Ecto neural progenitor cell (in vitro differentiated cells): ENCODE measurements at places on chromosomes 1 and 21.

DNA sequence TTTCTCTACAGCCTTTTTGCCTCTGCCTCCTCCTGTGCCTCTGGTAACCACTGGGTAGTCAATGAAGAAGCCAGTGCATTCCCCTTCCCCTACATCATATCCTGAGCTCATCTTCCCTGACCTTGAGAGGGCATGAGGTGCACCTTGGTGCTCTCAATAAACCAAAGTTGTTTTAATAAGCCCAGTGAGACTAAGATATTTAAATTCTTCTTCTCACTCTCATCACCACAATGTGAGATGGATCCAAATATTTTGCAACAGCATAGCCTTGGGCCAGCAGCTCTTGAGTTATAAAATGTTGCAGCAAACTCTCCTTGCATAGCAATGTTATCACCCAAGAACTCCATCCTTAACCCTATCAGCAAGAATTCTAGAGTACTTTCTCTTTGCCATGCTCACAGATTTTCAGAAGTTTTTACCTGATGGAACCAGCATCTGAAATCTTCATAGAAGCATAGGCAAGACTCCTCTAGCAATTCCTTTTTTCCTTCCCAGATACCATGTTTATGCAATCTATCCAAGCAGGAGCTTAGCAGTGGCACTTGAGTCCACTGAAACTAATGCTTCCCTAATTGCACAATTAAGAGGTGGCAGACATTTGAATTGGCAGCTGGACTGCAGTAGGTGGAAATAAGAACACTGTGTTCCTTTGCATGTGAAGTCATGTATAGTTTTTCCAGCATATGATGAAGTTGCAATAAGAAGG is 36.8 kb downstream of the CDC7 start:
- no peak for DNase-seq

DNA sequence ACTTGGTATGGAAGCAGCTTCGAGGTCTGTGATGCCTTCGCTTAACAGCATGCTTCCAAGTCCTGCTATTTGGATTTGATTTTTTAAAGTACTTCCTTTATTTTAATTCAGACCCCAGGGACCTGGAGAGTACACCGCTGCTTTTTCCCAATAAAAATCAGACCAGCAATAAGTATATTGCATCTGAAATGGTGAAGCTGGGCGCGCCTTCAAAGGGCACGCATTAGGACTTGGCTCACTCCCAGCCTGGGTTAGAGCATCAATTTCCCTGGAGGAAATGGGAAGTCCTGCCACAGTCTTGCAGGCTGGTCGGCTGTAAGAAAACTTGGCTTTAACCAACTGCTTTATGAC is 325.1 kb downstream of the RRAGC start:
- no peak for DNase-seq

- no peak for DNase-seq
Observed at GRCh38 chr1:15218287-15219279, 28.4 kb upstream of the FHAD1 start.

DNA sequence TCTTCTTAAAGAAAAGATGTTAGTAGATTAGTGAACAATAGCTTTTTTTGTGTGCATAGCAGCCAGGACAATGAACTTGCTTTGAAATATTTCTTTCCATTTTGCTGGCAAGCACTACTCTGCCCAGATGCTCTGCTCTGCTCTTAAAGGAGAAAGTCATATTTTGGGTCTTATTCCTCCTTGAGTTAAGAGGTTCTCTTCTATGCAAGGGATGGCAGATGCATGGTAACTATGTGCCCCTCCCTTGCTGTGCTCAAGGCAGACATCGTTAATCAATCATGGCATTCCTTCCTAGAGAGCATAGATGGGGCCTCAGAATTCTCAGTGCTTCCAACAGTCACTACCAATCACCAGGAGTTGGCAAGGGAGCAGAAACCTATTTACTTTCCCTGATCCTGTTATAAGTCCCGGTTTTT is 27.6 kb downstream of the NIPAL3 start:
- no peak for DNase-seq

GRCh38 chr1:230972855-230973271 is 5.8 kb downstream of the TTC13 start:
- DNase-seq = no peak

GRCh38 chr1:99619583-99619982 is 26.3 kb upstream of the PALMD start:
- DNase-seq = no peak

DNA sequence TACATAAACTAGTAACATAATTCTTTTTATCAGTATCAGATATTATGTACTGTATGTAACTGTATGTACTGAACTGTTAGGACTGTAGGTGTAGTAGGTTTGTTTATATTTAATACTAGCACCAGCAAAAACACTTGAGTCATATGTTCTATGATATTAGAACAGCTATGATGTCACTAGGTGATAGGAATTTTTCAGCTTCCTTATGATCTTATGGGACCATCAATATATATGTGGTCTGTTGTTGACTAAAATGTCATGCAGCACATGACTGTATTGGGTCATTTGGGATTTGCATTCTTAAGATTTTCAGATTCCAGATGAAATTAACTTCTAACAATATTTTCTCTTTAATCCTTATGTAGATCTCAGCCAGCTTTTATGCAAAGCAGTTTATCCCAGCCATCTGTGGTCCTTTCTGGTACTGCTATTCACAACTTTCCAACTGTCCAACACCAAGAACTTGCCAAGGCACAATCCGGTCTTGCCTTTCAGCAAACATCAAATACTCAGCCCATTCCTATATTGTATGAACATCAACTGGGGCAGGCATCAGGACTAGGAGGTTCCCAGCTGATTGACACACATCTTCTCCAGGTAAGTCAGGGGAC is 38.3 kb upstream of the MYOCOS start:
- DNase-seq = no peak

DNA sequence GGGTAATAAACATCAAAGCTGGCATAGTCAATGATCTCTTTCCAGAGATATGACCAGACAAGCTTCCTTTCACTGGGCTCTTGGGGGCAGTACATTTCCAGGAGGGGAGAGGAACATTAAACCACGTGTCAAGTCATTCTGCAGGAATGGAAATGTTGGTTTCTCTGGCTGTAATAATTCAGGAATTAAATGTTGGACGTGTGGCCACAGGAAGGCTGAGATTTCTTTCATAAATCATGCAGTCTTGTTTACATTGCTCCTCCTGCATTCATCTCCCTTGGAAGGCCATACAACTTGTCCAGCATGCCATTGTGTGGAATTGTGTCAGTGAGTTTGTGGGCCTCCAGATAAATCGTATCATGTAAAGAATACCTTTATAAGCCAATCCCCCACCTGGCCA is 259.2 kb downstream of the ADGRL2 start:
- DNase-seq = no peak

DNA sequence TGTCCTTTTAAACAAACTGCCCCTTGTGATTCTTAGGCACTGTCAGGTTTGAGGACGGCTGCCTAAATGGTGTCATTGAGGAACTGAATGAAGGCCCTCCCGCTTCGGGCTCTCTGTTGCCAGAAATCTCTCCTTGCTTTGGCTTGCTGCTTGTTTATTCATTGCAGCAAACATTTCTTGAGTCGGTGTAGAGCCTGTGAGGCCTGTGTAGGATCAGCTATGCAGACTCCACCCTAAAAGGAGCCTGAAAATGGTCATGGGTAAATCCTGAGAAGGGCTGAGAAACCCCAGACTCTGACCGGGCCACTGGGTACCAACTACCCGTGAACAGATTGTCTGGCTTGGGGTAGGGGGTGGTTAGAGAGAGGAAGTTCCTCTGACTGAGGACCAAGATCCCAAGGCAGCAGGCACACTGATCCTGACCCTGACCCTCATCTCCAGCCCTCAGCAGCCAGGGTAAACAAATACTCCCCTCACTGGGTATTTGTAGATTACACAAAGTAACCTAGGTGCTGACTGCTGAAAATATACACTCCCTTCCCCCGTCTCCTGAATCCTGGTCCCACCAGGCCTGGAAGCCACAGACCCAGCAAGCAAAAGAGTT is 3.1 kb downstream of the IL6R start:
- no peak for DNase-seq

DNA sequence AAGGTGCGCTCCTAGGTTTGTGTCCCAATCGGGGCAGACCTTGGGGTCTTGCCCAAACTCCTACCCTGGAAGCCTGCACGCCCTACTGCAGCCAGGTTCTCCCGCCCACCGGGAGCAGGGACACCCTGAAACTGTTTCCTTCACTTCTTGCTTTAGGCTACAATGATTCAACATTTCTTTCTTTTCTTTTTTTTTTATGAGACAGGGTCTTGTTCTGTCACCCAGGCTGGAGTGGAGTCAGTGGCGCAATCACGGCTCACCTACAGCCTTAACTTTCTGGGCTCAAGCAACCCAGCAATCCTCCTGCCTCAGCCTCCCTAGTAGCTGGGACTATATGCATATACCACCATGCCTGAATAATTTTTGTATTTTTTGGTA is 75.8 kb downstream of the ITPKB start:
- DNase-seq = no peak

- peak; percentile 73 for DNase-seq
Observed at GRCh38 chr1:17919525-17920439, 164.6 kb downstream of the ACTL8 start.

DNA sequence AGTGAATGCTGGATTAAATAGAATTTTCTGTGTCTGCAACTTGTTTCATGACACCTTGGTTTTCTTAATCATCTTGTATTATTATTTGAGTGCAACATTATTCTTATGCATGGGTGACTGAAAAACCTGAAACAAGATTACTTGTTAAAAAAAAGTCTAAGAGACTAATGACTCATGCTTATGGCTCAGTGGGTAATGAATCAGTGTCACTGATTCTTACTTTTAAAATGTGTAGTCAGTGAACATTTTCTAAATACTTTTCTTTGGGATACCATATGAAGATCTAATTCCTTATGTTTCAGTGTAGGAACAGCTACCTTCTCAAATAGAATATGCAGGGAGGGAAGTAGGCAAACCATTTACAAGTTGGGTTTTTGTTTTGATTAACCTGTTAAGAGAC is 65.5 kb downstream of the PRKAA2 start:
- DNase-seq = no peak

GRCh38 chr1:177384461-177384860 is 213.7 kb downstream of the BRINP2 start:
- no peak for DNase-seq

DNA sequence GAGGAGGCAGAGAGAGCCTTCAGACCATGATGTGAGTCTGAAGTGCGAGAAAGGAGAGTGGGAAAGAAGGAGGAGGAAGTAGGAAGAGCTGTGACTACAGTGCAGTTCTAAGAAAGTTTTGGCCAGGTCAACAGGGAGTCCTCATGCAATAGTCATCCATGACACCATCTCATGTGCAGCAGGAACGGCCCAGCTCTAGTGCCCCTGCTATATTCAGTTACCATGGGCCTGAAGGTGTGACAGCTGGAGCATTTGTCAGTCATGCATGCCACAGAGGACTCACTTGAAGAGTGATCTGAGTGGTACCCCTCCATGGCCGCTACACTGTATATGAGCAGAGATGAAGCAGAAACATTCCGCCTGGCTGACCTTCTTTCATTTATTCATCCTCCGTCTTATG is 77.9 kb downstream of the OMA1 start:
- DNase-seq = no peak

GRCh38 chr1:230827081-230827681 is 41.1 kb downstream of the C1orf198 start:
- peak; percentile 28 for DNase-seq

DNA sequence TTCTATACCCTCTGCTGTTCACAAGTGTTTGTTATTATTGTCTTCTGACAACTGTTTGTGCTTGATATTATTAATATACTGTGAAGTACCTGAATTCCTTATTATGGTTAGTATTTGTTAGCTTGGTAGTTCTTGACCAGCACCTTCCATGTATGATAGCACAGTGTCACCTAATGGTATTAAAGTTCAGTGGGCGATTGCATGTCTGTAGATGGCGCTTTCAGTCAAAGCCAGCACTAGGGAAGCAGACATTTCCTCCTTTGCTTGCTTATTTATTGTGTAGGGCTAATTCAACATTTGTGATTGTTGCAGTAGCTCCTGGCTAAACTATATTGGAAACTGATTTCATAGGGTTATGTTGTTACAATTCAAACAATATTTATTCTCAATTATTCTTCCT is 218.0 kb downstream of the ZP4 start:
- no peak for DNase-seq

DNA sequence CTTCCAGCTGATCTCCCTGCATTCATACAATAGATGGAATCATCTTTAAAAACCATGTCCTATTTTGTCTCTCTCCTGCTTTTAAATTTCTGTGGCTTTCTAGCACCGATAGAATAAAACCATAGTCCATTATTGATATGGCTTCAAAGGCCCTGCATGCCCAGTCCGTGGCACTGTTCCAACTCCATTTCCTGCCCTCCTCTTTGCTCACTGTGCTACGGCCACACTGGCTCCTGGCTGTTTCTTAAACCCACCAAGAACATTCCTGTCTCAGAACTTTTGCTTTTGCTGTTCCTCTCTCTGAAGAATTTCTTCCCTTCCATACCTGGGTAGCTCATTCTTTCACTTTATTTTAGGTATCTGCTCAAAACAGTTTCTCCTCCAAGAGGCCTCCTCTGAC is 7.2 kb downstream of the SLAMF1 start:
- DNase-seq = no peak

DNA sequence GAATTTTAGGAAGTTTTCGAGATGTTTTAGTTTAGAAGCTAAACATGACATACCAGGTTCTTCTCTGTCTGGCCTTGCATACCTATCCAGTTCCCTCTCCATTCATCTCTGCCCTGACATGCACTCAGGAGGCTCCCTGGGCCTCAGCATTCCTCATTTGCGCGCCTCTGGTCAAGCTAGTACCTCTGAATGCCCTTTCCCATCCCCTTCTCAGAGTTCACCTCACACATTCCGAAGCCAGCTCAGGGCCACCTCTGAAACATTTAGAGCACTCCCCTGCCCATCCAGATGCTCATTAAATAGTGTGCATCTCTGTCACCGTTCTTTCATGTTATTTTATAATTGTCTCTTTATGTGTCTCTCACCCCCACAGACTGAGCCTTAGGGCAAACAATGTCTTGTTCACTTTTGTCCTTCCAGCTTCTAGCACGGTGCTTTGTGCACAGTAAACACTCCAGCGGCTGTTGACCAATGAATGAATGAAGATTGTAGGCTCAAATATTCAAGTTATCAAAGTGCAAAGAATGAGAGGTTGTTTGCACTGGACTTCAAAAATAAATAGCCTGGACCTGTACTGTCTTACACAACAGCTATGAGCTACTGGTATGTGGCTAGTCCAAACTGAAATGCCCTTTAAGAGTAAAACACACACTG is 1.2 kb upstream of the DHCR24 start:
- DNase-seq = no peak

DNA sequence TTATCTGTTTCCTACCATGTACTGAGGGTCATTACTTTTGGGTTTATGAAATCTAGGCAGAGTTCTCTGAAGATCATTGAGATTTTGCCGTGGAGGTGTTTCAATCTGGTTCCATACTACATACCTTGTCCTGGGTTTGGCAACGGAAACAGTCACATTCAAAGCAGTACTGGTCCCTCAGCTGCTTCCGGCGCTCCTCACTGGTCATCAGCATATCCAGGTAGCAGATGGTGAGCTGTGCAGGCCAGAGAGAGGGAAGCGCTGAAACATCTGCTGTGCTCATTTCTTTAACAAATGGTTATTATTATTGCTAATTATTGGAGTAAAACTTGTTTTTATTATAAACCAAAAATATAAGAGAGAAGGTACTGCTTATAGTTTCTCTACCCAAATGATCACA is 591.7 kb downstream of the SMYD3 start:
- no peak for DNase-seq
